NCI-H1417 treated with DMSO at 0.1 percent for 48 hours (cell line): ENCODE measurements at places on chromosomes 1 and 21.

- no peak for DNase-seq
Observed at GRCh38 chr1:55213151-55213884, 1.8 kb downstream of the USP24 start.

- no peak for DNase-seq
Observed at GRCh38 chr1:182127656-182128055, 66.1 kb upstream of the ZNF648 start.

- DNase-seq = no peak
Observed at GRCh38 chr1:155183775-155184221, 10.1 kb downstream of the TRIM46 start.

- DNase-seq = no peak
Observed at GRCh38 chr1:61491497-61491896, 233.4 kb downstream of the TM2D1 start.

- DNase-seq = no peak
Observed at GRCh38 chr1:66932291-66932690, 7.5 kb downstream of the MIER1 start.

- no peak for DNase-seq
Observed at GRCh38 chr1:186617926-186618325, 62.3 kb downstream of the PTGS2 start.

GRCh38 chr21:29092102-29092959 lies 18.9 kb upstream of the CCT8 start:
- DNase-seq = no peak

DNA sequence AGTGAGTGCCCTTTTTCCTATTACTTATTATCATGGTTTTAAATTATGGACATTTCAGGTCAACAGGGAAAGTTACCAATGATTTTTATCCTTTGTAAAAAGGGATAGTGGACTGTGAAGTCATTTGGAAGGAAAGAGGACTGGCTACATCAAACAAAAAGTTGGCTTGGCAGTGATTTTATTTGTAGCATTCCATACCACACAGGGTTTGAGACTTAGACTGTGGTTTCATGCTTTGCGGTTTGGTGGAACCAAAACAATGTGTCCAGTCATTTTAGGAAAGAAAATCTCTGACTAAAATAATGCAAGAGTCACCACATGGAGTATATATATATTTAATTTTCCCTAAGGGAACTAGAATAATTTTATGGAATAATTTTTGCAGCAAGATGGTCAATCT lies 239.5 kb downstream of the HMCN1 start:
- DNase-seq = no peak

DNA sequence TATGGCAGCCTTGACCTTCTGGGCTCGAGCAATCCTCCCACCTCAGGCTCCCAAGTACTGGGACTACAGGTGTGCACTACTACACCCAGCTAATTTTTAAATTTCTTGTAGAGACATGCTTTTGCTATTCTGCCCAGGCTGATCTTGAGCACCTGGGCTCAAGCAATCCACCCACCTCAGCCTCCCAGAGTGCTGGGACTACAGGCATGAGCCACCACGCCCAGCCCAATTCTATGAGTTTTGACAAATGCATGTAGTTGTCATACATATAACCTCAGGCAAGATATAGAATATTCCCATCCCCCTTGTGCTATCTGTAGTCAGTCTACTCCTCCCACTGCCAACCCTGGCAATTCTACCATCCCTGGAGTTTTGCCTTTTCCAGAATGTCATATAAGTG lies 38.7 kb upstream of the TTC22 start:
- DNase-seq = no peak

- DNase-seq = no peak
Observed at GRCh38 chr1:226915672-226915995, 24.5 kb upstream of the COQ8A start.

- no peak for DNase-seq
Observed at GRCh38 chr1:175262621-175263020, 70.0 kb upstream of the KIAA0040 start.

- DNase-seq = no peak
Observed at GRCh38 chr1:47658161-47658920, 220.5 kb downstream of the FOXD2 start.

DNA sequence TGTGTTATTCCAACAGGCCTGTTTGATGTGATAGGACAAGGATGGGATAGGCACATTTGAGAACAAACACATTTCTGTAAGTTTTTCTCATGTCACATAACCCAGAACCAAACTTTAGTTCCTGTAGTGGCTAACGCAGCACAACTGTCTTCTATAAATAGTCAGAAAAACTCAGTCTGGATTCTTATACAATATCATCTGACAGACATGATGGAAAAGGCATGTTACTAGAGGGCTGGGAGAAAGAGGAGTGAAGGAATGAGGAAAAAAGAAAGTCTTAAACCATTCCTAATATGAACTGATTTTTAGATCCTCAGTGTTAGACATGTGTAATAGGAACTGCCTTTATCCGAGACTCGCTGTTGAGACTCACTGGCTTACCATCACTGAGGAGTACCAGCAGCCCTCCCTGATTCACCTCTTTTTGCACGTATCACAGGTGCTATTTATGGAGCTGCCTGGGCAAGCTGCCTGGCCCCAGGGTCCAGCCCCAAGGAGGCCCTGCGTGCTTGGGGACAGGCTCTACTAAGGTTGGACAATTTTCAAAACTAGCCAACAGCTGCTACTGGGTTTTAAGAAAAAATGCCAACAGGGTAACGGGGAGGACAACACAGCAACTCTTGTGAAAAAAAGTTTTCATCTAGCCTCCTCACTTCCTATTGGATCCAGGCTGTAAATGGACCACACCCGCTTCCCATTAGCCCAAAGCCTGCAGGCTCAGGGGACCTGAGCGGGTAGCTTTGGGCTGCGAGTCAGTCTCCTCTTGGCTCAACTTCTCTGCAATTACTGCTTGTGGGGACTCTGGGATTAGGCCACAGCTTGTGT lies 30.7 kb upstream of the SERBP1 start:
- DNase-seq = no peak

DNA sequence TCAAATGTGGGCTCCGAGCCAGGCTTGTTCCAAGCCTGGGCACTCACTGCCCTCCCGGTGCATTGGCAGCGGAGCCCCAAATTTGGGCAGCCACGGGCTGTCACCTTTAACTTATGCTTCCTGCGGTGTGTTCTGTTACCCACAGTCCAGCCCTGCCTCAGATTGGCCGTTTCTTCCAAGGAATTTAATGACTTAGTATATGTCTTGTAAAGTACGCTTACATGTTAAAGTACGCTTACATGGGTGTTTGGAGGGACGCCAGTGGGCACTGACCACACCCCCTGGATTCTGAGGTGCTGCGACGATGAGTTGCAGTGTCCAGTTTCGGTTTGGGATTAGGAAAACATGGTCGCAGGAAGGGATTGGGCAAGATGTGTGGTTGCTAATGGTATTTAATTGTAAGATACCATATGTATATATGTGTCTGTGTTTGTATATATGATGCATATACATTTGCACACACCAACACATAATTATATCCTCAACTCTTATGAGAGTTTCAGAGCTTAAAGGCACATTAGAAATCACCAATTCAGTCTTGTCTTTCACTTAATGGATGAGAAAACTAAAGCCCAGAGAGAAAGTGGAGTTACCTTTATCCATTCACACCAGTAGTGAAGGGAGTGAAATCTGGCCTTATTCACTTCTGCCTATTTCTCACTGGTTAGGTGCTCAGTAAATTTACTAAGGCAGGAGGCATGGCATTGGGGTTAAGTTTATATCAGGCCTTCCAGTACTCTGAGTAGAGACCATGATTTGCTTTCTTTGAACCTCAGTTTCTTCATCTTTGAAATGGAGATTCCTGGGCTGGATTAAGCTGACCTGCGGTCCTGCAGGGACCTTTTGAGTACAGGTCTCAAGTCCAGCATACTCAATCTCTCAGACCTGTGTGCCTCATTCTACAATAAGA lies 1.0 kb downstream of the SMYD2 start:
- no peak for DNase-seq

DNA sequence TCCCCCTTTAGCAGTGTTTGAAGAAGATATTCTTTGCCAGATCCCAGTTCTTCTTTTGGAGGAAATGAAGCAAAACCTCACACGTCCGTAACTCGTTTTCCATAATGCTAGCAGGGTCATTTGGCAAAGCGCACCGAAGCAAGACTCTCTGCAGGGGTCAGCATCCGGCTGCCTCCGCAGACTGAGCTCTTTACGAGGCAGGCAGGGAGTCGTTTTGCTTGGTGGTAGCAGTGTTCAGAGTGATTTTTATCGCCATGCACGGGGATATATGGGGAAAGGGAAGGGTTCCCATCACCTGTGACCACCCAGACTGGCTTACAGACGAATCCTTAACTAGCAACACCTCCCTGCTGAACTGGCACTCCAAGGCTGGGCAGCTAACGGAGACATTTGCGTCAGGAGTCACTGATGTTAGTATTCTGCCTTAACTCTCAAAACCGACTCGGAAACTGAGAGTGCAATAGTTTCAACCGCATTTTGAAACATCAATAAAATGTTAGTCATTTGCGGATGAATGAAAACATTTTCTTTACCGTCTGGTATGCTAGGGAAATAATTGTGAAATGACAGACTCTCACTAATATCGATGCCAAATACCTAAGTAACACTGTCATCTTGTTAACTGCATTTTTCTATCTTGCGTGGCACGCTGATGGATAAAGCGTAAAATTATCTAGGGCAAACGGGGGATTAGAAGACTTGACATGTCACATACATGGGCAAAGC lies 2.2 kb upstream of the NEGR1 start:
- DNase-seq = no peak

DNA sequence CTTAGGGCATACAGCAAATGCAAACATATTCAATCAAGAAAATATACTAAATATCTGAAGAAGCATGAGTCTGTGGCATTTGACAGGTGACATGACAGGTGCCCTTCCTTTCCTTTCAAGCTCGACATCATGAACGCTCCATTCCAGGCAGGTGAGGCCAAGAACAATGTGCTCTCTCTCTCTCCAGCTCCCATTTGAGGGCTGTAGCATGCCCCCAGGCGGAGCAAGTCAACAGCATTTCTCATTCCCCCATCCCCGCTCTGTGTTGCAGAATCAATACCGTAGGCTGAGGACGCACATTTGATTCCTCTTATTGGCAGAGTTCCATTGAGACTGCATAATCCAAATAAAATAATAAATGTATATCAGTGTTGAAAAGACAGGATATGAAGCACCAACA lies 24.6 kb upstream of the PLPPR4 start:
- DNase-seq = no peak

DNA sequence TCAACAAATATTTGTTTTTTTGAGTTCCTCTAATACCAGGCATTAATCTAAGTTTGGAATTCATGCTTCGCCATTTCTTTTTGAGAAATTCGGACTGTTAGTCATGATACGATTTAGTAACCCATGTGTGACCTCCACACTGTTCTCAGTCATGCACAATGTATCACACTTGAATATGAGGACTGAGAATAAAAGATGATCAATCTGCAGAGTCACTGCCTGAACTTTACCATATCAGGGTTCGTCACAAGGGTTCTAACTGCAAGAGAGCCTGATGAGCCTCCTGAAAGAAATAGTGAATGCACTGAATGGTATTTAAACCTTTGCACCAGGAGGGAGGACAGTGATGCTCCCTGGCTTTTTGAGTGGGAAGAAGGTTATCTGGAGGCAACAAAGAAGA lies 10.9 kb upstream of the FASLG start:
- no peak for DNase-seq

GRCh38 chr1:21175670-21176581 lies 771 bp downstream of the EIF4G3 start:
- no peak for DNase-seq

GRCh38 chr1:46595127-46595526 lies 8.9 kb downstream of the MKNK1 start:
- DNase-seq = no peak

GRCh38 chr1:231523816-231524215 lies 4.7 kb upstream of the TSNAX start:
- no peak for DNase-seq

- DNase-seq = no peak
Observed at GRCh38 chr21:42790520-42791065, 88.7 kb downstream of the WDR4 start.

- no peak for DNase-seq
Observed at GRCh38 chr1:25024615-25025350, 94.7 kb upstream of the RUNX3 start.

DNA sequence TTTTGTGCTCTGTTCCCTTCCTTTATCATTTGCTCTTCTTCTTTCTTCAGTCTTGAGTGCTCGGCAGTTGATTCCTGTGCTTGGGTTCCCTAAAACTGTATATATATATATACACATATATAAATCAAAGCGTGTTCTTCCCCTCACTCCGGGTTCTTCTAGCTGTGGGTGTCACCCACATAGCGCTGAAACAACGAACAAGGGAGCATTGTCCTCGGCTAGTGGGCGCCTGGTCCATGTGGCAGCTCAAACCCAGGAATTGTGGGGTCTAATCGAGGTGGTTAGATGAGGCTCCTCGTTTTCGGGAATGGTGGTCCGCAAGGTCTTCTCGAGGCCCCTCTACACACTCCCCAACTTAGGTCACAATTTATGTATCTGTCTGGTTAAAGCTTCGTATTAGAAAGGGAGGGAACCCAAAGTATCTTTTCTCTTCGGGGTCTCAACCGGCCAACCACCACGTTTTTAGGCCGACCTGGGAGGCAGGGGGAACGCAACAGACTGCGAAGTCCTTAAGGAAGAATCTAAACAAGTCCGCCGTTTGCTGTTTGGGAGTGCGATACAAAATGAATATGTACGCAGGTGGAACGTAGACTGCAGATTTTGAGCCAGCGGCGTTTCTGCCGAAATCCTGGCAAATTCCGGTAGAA lies 504 bp upstream of the SDHC start:
- DNase-seq = no peak

GRCh38 chr1:39376656-39377055 lies 114.8 kb upstream of the BMP8A start:
- no peak for DNase-seq

DNA sequence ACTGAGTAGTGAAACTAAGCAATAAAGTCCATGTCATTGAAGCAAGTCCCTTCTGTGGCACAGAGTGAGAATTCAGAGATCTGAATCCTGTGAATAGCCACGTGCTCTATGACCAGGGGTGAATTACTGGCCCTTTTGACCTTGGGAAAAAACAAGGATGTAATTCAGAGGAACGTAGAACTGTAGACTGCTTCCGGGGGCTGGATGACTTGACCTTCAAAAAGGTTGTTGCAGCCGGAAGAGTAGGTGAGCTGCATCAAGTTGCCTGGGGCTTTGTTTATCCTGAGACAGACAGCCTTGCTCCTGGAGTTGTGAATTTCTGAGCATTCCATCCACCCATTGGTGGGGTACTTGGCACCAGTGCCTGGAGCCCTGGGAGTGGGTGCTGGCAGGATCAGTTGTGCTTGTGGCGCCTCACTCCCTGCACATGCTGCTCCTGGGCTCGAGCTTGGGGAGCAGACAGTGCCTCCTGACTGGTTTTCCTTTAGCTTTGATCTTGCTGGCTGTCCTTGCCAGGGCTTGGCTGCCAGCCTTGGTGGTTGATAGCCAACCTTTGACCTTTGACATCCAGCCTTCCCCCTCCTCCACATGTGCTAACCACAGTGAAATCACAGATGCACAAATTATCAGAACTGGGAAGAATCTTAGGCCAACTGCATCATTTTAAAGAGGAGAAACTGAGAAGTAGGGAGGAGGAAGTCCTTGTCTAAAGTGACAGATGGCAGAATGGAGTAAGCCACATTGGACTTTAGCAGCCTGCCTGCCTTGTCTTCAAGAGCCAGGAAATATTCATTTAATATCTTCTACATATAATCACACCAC lies 16.2 kb upstream of the MYOG start:
- DNase-seq = no peak

GRCh38 chr1:9905010-9905409 lies 5.1 kb downstream of the CTNNBIP1 start:
- DNase-seq = no peak
